ENCODE measurements at places on chromosomes 4 and X.

- no peak for DNase-seq
Observed at GRCh38 chrX:150158554-150159332, 204.4 kb upstream of the MAMLD1 start.

- peak; percentile 63 for DNase-seq
Observed at GRCh38 chrX:16786791-16787735, 797 bp downstream of the TXLNG start.

GRCh38 chr4:24840826-24841543 lies 45.6 kb downstream of the SOD3 start:
- no peak for DNase-seq

DNA sequence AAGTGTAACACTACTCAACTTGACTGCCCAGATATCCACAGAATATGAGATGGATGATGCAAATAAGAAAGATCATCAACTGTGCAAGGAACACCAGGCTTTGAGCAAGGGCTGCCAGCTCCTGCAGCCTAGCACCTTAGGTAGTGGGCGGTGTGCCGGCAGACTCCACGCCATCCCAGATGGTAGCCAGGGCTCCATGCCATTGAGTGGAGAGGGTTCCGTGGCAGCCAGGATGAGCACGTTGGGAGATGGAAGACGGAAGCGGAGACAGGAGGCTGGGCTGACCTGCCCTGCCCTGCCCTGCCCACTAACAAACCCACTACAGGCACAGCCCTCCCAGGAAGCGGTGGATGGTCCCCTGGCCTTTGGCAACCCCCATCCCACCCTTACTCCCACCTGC lies 51.9 kb downstream of the TMPRSS11F start:
- DNase-seq: no peak

DNA sequence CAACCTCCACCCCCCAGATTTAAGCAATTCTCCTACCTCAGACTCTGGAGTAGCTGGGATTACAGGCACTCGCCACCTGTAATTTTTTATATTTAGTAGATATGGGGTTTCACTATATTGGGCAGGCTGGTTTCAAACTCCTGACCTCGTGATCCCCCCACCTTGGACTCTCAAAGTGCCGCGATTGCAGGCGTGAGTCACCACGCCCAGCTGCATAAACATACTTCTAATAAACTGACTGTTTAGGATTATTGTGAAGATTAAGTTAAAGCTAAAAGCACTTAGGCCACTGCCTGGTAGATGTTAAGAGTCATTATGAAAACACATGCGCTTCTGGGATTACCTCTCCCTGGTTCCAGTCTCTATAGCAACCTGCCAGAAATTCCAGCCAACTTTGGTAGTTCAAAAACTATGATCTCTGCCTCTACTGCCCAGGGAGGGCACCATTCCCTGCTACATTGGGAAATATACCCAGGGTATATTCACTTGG lies 30.2 kb upstream of the GRIA3 start:
- no peak for DNase-seq

DNA sequence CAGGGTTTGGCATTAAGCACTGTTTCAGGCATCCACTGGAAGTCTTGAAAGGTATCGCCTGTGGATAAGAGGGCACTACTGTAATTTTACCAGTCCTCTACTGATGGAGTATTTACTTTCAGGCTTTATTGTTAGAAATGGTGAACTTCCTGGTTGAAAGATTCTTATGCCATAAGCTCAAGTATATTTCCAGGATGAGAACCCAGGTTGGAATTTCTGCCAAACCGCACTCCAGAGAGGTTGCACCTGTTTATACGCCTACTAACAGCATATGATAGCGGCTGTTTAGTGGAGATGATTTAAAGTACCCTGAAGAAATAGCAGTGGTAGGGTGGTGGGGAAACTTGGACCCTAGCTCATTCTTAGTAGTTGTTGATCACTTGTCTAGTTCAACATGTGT lies 9.9 kb downstream of the FNIP2 start:
- no peak for DNase-seq

DNA sequence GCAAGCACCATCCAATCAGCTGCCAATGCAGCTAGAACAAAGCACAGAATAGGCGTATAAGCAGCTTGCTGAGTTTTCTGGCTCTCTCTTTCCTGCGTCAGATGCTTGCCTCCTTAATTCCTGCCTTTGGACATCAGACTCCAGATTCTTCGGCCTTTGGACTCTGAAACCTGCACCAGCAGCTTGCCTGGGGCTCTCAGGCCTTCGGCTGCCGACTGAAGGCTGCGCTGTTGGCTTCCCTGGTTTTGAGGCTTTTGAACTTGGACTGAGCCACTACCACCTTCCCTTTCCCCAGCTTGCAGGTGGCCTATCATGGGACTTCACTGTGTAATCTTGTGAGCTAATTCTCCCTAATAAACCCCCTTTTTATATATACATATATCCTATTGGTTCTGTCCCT lies 6.1 kb downstream of the TMEM192 start:
- no peak for DNase-seq
